ENCODE measurements at places on chromosomes 11 and 22.

DNA sequence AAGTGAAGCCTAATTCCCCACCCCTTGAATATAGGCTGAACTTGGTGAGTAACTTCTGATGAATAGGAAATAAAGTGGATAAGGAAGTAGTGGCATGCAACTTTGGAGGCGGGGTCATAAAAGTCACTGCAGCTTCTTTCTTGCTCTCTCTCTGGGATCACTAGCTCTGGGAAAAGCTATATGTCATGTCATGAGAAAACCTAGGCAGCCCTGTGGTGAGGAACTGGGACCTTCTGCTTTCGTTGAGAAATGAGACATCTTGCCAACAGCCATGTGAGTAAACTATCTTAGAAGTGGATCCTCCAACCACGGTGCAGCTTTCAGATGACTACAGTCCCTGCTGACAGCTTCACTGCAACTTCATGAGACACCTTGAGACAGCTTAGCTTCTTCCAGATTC lies 15.7 kb downstream of the ZNF214 start:
- DNase-seq, result no peak

- no peak for DNase-seq
Observed at GRCh38 chr11:83951521-83951920, 665.4 kb upstream of the CCDC90B start.

DNA sequence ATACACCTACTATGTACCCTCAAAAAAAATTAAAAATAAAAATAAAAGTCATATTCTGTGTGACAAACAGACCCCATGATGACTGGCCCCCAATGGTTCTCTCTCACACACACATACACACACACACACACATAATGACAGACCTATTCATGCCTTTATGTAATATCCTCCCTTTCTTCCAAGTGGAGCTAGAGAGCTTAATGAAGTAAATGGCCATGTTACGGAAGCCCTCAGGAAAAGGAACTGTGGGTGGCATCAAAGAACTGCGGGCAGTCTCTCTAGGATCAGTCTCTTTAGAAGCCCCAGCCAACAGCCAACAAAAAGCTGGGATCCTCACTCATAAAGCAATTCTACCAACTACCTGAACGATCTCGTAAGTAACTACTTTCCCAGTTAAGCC lies 125.5 kb downstream of the SIK3 start:
- DNase-seq, result no peak

DNA sequence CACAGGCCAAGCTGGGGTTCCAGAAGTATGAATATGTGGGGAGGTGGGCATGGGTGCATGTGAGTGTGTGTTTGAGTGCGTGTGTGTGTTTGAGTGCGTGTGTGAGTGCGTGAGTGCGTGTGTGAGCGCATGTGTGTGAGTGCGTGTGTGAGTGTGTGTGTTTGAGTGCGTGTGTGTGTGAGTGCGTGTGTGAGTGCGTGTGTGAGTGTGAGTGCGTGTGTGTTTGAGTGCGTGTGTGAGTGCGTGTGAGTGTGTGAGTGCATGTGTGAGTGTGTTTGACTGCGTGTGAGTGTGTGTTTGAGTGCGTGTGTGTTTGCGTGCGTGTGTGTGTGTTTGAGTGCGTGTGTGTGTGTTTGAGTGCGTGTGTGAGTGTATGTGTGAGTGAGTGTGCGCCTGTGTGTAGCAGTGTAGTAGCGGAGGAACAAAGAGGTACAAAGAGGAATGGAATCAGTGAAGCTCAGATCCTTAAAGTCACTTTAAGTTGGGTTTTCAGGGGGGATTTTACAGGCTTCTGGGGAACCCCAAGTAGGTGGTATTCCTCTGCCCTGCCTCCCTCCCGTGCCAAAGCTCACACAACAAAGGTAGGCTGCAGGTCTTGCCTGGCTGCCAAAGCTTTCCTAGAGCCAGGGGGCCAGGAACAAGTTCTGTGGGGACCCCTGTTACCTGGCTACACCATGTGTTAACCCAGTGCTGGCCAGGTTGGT lies 137.1 kb downstream of the KIRREL3 start:
- DNase-seq, result no peak

DNA sequence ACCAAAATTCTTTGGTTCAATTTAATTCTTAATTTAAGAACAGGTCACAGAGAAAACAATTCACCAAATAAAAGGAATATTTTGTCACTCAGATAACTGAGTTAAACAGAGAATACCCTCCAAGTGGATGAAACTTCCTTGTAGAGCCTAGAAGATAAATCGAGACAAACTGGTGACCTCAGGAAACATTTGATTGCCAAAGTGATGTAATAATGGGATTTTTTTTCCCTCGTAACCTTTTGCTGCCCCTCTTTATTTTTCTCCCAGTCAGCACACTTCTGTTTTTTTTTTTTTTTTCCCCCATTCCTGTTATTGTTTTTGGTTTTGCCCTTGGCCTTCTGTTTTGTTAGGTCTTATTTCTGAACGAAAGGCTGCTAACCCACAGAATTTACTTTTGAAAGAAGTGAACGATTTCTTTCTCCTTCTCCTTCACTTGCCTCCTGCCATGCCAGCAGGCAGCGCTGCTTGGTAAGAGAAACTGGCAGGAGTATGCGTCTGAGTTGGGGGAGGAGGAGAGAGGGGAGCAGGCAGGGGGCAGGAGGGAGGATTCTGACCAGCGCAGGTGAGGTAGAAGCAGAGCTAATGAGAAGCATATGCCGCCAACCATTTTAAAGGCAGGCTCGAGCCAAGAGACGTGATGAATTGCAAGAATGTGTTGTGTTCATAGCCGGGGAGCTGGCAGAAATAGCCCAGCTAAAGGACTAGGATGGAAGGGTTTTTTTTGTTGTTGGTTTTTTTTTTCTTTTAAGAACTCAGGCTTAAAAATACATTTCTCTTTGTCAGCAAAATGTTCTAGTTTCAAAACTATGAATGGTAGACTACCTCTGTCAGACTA lies 121.9 kb upstream of the MTMR2 start:
- no peak for DNase-seq

- peak; percentile 12 for DNase-seq
Observed at GRCh38 chr11:59556115-59556916, 45.0 kb downstream of the OR4D9 start.

GRCh38 chr11:117278347-117278746 lies 12.8 kb upstream of the BACE1-AS start:
- no peak for DNase-seq

DNA sequence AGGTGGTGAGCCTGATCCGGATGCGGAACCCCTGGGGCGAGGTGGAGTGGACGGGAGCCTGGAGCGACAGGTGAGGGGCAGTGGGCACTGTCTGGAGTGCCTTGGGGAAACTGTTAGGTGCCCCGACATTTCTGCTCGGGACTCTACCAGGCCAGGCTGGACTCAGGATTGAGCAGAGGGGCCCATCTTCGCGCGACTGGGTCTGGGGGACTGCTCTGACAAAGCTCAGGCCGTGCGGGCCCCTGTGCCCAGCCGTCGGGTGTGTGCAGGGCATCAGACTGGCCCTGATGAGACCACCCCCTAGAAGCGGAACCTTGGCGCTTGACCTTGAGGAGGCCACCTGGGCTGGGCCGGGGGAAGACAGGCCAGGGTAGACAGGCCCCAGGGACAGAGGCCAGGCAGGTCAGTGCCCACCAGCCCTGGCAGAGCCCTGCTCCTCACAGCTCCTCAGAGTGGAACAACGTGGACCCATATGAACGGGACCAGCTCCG lies 6.3 kb downstream of the CAPN1 start:
- DNase-seq, result no peak

DNA sequence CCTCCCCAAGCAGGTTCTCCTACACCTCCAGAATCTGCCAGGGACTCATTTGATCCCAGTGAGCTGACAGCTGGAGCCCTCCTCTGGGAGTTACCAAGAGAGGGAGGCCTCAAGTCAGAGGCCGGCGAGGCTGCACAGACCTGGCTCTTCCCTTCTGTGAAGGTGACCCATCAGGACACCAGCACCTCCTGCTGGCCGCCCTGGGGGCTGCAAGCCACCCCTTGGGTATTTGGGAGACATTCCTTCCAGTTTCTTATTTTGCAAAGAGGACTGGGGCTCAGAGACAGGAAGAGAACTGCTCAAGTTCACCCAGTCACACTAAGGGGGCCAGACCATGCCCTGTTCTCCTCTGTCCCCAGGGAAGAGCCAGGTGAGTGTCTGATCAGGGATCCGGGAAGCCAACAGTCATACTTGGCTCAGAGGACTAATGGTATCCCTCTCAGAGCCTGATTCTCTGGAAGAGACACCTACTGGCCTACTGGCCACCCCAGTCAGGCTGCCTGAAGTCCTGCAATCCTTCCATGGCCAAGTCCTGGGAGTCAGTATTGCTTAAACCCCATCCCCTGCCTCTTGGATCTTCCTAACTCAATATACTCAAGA lies 40.5 kb upstream of the RIC3 start:
- no peak for DNase-seq

DNA sequence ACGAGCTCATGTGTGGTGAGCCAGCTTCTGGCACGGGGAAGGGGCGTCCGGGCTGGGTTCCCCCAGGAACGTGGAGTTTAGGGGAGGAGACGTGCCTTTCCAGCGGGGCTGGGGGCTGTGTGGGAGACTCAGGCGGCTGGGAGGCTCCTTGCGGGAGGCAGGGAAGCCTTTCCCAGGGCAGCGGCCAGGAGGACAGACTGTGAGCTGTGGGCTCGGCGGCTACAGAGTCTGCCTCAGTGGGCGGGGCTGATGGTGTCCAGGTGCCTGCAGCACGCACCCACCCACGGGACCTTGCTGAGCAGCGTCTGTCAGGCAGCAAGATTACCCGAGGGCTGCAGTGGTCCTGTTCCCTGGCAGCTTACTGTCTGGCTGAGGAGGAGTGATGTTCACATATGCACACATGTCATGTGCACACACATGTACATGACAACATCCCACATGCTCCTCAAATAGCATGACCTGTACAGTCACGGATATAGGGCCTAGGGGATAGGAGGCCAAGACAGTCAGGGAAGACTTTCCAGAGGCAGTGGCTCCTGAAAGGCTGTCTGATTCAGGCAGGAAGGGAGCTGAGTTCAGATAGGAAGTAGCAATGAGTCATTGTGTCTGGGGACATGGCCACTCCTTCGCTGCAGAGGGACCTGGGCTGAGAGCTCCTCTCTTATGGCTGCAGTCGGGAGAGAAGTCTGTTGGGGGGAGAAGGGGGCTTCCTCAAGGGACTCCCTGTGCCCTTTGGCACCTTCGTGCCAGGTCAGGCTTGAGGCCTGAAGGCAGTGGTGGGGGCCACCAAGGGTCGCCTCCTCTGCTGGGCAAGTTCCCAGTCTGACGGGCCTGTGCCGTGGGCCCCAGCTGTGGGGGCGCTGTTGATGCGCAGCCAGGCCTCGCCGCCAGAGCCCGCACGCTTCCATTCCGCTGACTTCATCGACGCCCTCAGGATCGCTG lies 23.3 kb upstream of the PPP6R3 start:
- DNase-seq, result no peak

DNA sequence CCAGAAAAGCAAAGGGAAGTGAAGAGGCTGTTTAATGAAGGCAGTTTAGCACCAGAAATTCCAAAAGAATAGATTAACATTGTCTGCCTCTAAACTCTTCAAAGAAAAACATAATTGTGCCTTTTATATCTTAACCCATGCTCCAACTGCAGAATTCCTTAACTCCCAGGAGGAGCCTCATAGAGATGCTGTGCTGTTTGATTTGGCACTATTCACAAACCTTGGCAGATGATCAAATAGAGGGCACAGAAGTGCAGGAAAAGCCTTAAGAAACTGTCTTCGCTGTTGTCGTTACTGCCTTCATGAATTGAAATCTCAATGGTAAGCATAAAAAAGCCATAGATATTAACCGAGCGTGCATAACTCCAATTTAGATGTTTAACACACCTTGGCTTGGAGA lies 124.1 kb upstream of the MPPED2 start:
- DNase-seq, result no peak

DNA sequence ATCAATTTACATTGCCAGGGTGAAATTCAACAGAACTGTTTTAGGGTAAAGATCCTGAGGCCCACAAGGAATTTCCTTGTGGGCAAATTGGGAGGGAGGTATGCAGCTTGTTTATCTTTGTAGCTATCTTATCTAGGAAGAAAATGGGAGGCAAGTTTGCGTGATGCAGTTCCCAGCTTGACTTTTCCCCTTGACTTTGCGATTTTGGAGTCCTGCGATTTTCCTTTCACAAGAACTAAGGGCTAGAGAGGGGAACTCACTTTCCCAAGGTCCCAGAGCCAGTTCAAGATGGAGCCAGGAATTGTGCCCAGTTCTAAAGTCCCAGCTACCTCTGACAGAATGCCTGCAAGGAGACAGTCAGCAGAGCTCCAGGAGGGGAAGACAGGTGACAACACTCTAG lies 30.7 kb downstream of the RIBC2 start:
- no peak for DNase-seq

DNA sequence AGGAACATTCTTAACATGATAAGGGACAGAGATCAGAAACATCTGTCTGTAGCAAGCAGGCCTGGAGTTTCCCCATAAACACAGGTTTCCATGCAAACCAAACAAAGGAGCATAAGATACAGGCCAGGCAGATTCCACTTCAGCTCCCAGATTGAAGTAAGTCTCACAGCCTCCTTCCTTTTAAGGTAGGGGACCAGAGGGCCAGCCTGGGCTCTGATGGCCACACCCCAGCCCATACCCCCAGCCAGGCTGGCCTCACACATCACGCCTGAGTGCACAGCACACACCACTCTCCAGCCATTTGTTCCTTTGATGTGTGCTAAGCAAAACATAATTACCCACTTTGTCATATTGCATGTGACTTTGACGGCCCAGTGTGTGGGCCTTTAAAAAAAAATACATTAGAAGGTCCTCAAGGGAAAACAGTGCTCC lies 518.7 kb downstream of the NTM start:
- peak; percentile 98 for DNase-seq

GRCh38 chr22:50304528-50305392 lies 2.7 kb downstream of the PLXNB2 start:
- DNase-seq, result no peak

DNA sequence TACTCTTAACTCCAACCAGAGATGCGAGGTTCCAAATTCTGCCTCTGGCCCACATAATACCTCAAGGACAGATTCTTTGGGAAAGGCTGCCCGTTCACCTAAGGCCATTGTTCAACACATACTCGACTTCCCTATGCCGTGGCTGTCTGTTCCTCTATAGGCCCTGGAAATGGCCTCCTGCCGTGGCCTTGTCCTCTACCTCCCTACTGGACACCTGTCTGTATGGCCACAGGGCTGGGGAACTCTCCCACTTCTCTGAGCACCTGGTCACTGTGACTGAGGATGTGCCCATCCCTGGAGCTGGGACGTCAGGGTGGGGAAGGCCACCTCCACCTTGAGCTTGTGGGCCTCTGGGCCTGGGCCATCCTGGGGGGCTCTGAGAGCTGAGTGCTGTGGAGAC lies 340.5 kb upstream of the B3GAT1 start:
- DNase-seq, result no peak

GRCh38 chr11:75022759-75023396 lies 34.1 kb downstream of the NEU3 start:
- DNase-seq, result peak; percentile 78

GRCh38 chr11:72821920-72822799 lies 7.9 kb downstream of the ATG16L2 start:
- peak; percentile 97 for DNase-seq

- DNase-seq, result no peak
Observed at GRCh38 chr22:39809772-39810557, 83.6 kb downstream of the ENTHD1 start.

- DNase-seq, result no peak
Observed at GRCh38 chr11:680970-681369, 14.1 kb downstream of the DEAF1 start.
